Aorta (tissue), 5 donors: ENCODE measurements at places on chromosomes 12 and 14. TPM values are rescaled to one million over a fixed set of nuclear protein-coding genes. Genes with fewer than 3 reads are reported as not detected.

Gene SCNN1A
- total RNA-seq = 1.5 TPM

Gene SAMD15
- 0.42 TPM for total RNA-seq

Gene PKP2
- 1.4 TPM for total RNA-seq

Gene SOX5
- 54.2 TPM for total RNA-seq

Gene ADAM21
- total RNA-seq = 0.24 TPM

Gene TXNDC16
- total RNA-seq = 10.2 TPM

Gene NTS
- not detected for total RNA-seq

Gene WDR20
- total RNA-seq = 27.5 TPM

Gene TC2N
- 126 TPM for total RNA-seq

Gene B3GNT4
- total RNA-seq = not detected

Gene ASB2
- 57.0 TPM for total RNA-seq
